ENCODE measurements at places on chromosomes 1 and 21.

DNA sequence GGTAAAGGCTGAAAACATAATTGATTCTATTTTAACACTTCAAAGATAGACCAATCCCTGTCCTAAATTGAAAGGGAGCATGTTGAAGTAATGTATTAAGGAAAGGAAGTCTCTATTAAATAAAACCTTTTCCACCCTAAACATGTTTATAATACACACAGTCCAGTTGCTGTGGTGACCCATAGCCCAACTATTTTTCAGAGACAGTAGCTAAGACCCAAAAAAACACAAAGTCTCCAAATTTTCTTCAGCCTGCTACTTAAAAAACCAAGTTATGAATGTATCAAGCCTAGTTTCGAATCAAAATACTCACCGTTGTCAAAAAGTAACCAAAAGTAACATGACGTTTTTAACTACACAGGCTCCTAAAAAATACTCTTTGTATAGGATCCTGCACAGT, 1.6 kb downstream of the ELK4 start:
- DNase-seq, result no peak

DNA sequence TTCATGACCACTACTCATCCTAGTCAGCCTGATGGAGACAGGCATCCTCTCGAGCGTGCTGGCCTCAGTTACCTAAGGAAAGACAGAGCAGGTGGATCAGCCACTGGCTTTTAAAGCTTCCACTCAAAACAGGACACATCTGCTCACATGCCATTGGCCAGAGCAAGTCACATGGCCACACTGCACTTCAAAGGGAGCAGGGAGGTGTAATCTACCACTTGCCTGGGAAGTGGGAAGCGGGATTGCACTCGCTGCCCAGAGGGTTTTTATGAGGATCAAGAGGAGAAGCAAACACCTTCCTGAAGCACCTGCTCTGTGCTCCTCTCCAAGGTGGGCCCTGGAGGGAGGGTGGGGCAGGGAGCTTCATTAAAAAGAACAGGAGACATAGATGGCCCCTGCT, 108.0 kb downstream of the TAS1R2 start:
- no peak for DNase-seq

- DNase-seq, result no peak
Measured at GRCh38 chr1:110434946-110435345, 16.0 kb upstream of the PROK1 start.

DNA sequence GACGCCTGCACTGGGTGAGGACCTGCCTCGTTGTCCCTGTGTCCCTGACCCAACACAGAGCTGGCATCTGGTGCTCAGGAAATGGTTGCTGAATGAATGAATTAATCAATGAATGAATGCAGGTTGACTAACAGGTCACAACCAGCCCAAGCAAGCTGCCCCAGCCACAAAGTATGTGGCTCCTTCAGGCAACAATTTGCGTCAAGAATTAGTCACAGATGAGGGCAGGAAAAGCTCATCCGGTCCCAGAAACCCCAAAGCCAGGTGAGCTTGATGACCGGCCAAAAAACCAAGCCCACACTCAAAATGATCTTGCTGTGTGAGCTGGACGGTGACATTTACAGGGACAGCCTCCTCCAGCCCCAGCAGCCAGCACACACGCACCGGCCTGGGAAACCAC, 40.6 kb upstream of the GPR153 start:
- DNase-seq, result no peak

- no peak for DNase-seq
Measured at GRCh38 chr1:230753586-230754251, 6.5 kb downstream of the CAPN9 start.

- DNase-seq, result no peak
Measured at GRCh38 chr1:214448536-214448935, 102.9 kb downstream of the PTPN14 start.

GRCh38 chr21:33587792-33588484, 546 bp downstream of the DONSON start:
- no peak for DNase-seq

DNA sequence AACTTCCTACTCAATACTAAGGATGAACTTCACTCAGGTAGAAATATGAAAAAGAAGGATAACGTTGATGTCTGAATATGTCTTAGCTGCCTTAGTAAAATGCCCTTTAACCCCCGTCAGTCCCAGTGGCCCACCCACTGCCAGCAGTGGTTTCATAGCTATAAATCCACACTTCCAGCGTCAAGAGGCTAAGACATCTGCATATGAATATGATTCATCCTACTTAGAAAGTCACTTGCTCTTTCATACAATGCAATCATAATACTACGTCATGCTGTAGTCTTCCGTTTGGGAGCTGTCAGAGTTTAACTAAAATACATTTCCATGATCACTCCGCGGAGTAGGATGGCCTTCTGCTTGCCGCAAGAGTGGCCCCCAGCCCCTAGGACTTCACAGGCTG, 247.3 kb downstream of the SDCCAG8 start:
- no peak for DNase-seq

GRCh38 chr1:68232289-68233148, at the start of gene WLS:
Gene WLS (minus strand): TSS chr1:68232523. CDS start chr1:68232299, 224 bp downstream.
- no peak for DNase-seq

DNA sequence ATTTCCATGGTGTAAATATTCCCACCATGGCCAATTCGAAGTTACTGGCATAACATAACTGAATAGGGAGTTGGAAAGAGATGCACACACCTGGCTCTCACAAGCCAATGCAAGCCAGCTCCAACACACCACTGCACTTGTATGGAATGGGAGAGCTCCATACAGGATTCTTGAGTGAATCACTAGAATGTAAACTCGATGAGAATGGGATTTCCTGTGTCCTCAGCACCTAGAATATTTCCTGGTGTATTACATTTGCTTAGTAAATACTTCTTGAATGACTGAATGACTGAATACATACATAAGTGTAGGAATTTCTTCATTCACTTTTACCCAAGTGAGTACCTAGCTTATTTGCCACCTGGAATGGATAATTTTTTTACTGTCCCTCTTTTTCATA, 16.2 kb upstream of the PPIE start:
- no peak for DNase-seq

DNA sequence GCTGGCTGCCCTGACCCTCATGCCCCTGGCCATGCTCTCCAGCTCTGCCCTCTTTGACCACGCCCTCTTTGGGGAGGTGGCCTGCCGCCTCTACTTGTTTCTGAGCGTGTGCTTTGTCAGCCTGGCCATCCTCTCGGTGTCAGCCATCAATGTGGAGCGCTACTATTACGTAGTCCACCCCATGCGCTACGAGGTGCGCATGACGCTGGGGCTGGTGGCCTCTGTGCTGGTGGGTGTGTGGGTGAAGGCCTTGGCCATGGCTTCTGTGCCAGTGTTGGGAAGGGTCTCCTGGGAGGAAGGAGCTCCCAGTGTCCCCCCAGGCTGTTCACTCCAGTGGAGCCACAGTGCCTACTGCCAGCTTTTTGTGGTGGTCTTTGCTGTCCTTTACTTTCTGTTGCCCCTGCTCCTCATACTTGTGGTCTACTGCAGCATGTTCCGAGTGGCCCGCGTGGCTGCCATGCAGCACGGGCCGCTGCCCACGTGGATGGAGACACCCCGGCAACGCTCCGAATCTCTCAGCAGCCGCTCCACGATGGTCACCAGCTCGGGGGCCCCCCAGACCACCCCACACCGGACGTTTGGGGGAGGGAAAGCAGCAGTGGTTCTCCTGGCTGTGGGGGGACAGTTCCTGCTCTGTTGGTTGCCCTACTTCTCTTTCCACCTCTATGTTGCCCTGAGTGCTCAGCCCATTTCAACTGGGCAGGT, 3.8 kb downstream of the GPR61 start:
- no peak for DNase-seq

DNA sequence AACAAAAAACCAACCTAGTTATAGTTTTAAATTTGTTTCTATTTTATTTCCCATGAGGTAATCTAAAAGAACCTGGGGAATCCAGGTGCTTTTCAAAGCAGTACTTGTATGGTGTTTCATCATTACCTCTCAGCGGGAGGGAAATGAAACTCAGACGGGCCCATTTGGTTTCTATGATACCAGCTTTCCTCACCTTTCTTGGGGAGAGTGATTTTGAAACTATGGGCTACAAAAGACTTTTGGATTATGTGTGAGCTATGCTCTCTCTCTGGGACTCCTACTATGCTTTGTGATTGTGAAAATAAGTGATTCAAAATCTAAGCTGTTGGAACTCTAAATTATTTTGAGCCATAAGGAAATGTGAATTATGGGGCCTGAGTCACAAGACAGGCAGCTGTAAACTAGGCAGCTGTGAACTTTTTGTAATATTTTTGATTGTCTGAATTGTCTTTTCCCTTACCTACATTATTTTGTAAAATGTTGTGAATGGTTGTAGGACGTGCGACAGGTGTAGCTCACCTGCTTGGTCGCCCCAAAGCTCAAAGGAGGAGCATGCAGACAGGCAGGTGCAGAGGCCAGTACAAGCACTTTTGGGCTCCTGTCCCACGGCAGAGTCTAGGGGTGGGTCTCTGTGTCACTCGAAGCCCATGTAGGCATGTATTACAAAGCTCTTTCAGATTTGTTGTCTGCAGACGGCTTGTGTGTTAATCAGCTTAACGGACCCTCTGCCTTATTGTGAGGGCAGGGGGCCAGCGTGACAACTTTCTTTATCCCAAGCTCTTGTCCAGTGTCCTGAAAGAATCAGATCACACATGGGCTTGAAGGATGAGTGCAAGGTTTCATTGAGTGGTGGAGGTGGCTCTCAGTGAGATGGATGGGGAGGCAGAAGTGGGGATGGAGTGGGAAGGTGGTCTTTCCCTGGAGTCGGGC, 64.8 kb upstream of the BACH1 start:
- no peak for DNase-seq

- DNase-seq, result no peak
Measured at GRCh38 chr1:59360170-59360569, 63.3 kb downstream of the FGGY start.

DNA sequence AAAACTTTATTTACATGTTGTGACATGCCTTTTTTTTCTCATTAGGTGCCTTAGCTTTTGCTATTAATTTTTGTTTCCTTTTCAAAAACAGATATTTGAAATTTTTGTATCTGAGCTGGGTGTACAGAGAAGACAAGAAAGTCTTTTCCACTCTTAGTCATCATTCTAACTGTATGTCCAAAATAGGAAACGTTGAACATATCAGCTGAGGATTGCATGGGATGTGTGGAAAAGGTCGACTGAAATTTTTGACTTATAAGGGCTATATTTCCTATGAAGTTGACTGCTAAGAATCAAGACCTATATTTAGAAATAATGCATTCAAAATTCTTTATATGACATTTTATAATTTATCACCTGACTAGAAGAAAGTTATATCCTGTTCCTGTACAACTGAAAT, 270.0 kb upstream of the ZRANB2 start:
- no peak for DNase-seq

- DNase-seq, result no peak
Measured at GRCh38 chr1:5982868-5983267, 9.4 kb downstream of the NPHP4 start.

DNA sequence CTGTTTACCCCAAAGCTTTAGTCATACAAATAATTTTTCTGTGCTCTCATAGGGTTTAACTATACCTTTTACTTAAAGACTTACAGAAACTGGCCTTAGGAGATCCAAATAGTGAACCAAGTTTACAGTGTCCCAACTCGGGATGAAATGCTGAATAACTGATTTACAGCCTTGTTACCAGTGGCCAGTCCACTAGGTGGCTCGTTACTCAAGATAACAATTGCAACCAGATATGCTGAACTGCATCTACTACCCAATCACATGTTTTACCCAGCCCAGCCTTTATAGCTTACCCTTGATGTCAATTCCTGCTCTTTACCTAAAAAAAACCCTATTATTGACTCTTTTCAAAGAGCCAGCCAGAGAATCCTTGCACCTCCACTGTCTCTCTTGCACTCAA, 1148.8 kb upstream of the ADGRL4 start:
- DNase-seq, result no peak

GRCh38 chr1:6819246-6820040, 34.2 kb downstream of the CAMTA1 start:
- DNase-seq, result no peak

GRCh38 chr1:192539297-192540092, 36.1 kb upstream of the RGS1 start:
- DNase-seq, result no peak

DNA sequence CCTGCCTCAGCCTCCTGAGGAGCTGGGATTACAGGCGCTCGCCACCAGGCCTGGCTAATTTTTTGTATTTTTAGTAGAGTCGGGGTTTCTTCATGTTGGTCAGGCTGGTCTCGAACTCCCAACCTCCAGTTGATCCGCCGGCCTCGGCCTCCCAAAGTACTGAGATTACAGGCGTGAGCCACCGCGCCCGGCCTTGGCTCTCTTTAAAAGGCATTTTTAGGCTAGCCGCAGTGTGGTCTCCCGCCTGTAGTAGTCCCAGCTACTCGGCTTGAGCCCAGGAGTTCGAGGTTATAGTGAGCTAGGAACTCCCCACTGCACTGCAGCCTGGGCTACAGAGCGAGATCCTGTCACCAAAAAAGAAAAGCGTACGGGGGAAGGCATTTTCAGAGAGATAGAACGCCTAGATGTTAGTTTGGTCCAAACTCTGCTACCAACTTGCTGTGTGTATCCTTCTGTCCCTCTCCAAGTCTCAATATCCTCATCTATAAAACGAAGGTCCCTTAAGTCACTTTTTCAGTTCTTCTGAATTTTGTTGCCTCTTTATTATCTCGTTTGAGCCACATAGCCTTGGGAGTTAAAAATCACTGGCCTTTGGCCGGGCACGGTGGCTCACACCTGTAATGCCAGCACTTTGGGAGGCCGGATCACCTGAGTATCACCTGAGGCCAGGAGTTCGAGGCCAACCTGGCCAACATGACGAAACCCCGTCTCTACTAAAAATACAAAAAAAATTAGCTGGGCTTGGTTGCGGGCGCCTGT, 734 bp downstream of the MED18 start:
- peak; percentile 23 for DNase-seq

DNA sequence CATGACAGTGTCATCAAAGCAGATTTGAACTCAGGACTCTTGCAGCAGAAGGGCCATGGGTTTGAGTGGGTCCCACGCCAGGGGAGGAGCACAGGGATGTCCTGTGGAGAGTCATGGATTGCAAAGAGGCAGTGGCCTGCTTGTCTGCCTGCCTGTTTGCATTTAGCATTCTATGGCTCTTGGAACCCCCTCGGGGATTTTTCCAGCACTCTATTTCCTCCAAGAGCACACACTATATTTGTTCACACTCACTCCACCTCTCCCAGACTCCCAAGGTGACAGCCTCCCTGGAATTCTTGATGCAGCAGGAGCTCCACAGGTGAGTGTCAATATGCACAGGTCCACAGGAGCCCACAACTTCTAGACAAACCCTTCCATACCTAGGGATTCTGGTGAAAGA, 73.1 kb upstream of the LRRN2 start:
- DNase-seq, result no peak

- DNase-seq, result no peak
Measured at GRCh38 chr1:41914516-41914915, 4.2 kb downstream of the HIVEP3 start.

GRCh38 chr1:67679691-67680090, 5.3 kb upstream of the GADD45A start:
- DNase-seq, result no peak

- DNase-seq, result no peak
Measured at GRCh38 chr1:156384658-156385057, 15.6 kb downstream of the RHBG start.

DNA sequence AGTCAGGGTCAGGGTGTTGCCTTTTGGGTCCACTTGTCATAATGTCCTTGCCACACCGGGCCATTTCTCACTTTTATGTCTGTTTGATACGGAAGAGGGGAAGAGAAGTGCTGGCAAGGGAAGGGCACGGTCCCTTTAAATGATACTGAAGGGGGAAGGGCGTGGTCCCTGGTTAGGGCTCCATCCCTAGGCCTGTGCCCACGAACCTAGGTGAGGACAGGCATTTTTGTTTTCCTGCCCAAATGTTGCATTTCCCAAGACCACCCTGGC, 25.2 kb downstream of the B3GALT5 start:
- DNase-seq, result no peak
